ENCODE measurements at places on chromosomes 12 and 14.
A peak's percentile ranks its signal among the peaks of the same experiment; 100 is the strongest.

DNA sequence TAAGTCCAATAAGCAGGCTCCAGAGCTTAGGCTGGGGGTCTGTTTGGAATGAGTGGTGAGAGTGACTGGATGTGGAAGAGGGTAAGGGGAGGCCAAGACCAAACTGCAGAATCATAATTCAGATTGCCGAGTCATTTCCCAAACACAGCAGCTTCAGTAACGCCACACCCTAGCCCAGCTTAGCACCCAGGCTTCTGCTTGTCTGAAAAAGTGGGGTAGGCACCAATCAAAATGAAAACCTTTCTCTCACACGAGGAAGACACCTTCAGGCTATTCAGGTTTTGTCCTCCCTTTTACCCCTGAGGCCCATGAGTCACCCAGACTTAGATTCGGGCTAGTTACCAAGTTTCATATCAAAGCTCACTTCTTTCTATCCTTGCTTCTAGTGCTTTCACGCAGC lies 306.1 kb downstream of the DAD1 start:
- no peak for DNase-seq

DNA sequence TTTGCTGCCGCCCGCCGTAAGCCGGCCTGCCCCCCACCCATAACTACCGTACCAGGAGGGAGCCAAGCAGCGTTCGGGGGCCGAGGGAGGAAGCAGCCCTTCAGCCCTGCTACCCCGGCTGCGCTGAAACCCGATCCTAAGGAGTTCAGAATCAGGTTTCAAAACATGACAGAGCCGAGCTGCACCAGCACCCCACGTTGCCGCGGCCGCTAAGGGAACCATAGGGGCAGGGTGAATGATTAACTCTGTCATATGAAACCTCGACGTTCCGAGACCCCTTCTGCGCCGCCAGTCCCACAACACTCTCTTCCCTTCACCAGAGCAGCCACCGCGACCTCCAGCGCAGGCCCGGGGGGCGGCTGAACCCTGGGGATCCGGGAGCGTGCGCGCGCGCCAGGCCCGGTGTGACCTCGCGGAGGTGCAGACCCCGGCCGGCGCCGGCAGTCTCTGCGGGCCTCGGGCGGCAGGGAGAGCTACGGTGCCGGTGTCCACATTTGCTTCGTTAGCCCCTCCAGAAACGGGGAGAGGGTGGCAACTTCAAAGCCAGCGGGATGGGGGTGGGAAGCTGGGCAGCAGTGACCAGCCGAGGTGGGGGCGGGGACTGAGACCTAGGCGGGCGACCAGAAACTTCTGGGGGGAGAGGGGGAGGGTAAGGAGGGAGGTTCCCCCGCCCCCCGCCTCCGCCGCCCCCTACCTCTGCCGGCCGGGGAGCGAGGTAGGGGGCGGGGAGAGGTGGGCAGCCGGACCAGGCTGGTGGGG lies 1.6 kb downstream of the SIX4 start:
- DNase-seq: peak; percentile 41

- DNase-seq: no peak
These were observed 499.3 kb downstream of the TMEM132D start for GRCh38 chr12:129404556-129404955.

GRCh38 chr14:42013559-42013958 lies 406.9 kb downstream of the LRFN5 start:
- DNase-seq: no peak

DNA sequence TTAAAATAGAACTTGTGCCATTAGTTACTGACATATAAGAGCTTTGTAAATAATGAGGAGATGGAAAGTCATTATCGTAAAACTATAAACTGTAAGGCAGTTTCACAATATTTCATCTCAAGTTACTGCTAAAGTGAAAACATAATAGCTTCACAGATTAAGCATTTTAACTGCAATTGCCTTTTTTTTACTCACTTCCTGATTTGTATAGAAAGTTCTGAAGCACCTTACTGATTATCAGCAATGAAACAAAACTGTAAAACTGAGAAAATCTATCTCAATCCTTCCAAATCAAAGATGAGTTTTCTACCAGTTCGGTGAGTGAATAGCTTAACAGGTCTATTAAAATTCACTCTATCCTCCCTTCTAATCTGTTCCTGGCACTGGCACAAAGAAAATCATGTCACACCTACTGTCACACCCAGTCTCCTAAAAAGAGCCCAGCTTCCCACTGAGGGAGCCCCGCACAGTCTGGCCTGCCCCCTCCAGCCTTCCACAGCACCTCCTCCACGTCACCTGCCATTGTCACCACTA lies 161.4 kb upstream of the ABCD2 start:
- DNase-seq: no peak

- DNase-seq: no peak
These were observed 7.6 kb upstream of the NGB start for GRCh38 chr14:77278461-77279230.

GRCh38 chr14:50308363-50308915 lies 3.6 kb downstream of the L2HGDH start:
- DNase-seq: no peak

DNA sequence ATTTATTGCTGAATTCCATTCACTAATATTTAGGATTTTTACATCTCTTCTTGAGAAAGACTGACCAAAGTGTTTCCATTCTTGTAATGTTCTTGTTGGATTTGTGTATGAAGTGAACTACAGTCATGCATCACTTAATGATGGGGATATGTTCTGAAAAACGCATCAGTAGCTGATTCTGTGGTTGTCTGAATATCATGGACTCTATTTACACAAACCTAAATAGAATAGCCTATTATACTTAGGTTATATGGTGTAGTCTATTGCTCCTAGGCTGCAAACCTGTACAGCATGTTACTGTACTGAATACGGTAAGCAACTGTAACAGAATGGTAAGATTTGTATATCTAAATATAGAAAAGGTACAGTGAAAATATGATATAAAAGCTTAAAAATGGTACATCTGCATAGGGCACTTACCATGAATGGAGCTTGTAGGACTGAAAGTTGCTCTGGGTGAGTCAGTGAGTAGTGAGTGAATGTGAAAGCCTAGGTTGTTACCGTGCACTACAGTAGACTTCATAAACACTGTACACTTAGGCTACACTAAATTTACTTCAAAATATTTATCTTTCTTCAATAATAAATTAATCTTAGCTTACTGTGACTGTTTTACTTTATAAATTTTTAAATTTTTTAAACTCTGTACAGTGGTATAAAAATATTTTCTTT lies 27.6 kb upstream of the P2RX4 start:
- no peak for DNase-seq

DNA sequence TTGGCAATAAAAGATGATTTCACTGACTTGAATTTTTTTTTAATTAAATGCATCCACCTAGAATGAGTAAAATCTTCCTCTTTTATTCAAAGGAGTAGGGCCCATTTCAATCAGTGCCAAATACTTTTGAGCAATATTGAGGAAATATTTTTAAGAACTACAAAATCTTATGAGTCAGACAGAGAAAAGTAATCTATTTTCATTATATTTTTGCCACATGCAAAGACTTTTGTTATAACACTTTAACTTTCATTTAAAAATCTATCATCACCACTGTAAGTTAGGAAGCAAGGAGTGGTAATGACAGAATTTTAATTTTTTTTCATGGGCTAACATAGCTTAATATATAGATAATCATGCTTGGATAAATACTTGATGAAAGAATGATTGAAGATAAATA lies 345.2 kb upstream of the KITLG start:
- no peak for DNase-seq

GRCh38 chr12:111410431-111411184 lies 4.9 kb downstream of the SH2B3 start:
- no peak for DNase-seq

DNA sequence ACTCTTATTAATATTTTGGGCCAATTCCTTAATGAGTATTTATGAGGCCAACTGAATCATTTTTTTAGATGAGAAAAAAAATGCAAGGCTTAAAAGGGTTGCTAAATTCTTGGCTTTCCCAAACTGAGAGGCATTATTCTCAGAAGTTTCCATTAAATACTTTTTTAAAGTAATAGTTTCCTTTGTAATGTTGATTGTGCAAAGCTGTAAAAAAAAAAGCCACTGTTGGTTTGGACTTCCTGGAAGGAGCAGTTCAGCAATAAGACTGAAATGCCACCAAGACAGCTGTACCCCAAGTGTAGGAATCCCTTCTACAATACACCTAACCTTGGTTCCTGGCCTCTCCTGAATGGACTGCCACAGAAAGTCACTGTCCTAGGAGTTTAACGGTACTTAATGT lies 231.3 kb downstream of the MON2 start:
- no peak for DNase-seq

- DNase-seq: no peak
These were observed 118.1 kb upstream of the SLC38A2 start for GRCh38 chr12:46490635-46491034.

DNA sequence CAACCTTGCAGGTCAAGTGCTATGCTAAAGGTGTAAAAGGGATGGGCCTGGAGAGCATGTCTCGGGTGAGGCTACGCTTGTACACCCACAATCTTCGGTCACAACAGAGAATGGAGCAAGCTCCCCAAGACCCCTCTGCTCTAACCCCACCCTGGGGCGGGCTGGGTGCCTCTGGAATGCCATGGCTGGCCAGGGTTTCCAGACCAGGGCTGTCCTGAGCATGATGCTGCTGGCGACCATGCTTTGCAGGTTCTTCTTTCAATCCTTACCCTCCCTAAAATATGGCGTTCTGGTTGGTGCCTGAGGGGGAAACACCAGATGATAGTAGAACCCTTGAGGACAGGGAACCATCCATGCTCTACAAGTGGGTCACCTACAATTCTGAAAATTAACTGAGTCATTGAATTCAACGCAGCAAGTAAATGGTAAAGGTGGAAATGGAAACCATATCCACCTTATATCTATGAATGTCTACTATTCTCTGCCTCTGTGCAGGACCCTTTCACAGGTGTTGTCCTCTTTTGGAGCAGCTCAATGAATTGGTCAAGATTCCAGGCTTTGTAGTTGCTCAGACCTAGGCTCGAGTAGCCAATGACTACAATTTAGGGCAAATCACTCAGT lies 111.6 kb upstream of the EGLN3 start:
- DNase-seq: no peak

DNA sequence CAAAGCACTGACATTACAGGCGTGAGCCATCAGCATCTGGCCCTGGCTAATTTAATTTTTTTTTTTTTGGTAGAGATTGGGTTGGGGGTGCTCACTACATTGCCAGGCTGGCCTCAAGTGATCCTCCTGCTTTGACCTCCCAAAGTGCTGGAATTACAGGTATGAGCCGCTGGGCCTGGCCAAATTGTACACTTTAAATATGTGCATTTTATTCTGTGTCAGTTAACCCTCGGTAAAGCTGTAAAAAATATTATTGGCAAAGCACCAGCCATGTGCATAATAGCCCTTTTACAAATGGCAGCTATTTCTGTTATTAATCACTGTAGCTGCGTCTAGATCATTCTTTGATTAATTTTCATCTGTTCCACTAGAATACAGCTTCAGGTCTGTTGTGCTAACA lies 12.0 kb downstream of the TMEM119 start:
- no peak for DNase-seq

- no peak for DNase-seq
These were observed 150.1 kb downstream of the PRKCH start for GRCh38 chr14:61471297-61472005.

- no peak for DNase-seq
These were observed 1009.7 kb downstream of the VRK1 start for GRCh38 chr14:97806891-97807290.

- DNase-seq: no peak
These were observed 60.8 kb upstream of the EEA1 start for GRCh38 chr12:92989715-92990484.

GRCh38 chr12:6872073-6873048 lies 742 bp downstream of the SPSB2 start:
- DNase-seq: peak; percentile 91

DNA sequence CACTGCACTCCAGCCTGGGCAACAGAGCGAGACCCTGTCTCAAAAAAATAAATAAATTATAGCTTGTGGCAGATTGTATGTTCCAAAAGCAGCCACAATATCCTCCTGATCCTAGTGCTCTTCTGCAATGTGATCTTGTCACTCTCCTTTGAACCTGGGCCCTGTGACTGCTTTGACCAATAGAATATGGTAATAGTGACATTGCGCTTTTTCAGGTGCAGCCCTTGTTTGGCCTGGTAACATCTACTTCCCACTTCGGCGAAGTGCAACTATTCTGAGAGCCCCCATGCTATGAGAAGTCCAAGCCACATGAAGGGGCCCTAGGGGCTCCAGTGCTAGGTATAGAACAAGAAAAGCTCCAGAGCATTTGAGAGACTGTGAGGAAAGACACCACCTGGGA lies 31.1 kb upstream of the DENND5B start:
- DNase-seq: no peak

DNA sequence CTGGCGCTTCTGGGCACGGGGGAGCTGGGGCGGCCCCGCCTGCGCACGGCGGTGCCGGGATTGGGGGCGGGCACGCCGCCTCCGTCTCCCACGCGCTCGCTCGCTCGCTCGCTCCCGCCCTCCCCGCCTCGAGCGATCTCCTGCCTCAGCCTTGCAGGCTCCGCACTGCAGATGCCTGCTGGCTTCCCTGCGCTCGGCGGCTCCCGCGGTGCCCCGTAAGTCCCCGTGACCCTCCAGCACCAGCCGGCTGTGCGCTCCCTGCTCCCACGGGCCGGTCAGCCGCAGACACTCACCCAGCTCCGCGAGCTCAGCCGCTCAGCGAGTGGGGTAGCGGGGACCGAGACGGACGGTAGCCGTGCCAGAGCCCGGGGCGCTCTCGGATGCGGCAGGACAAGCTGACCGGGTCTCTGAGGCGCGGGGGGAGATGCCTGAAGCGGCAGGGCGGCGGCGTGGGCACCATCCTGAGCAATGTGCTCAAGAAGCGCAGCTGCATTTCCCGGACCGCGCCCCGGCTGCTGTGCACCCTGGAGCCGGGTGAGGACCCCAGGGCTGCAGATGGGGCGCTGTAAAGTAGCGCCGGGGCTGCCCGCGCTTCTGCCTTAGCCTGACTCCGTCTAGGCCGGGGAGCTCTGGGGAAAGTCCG lies at the start of gene TBC1D30:
TBC1D30 (plus strand) TSS at position 148 of the 643 bp plus-strand sequence; CDS start at position 381, 233 bp downstream.
- no peak for DNase-seq

All from CD4-positive, alpha-beta T cell (primary cell).